AG08396 (cell line): ENCODE measurements at places on chromosomes 1 and 21.

DNA sequence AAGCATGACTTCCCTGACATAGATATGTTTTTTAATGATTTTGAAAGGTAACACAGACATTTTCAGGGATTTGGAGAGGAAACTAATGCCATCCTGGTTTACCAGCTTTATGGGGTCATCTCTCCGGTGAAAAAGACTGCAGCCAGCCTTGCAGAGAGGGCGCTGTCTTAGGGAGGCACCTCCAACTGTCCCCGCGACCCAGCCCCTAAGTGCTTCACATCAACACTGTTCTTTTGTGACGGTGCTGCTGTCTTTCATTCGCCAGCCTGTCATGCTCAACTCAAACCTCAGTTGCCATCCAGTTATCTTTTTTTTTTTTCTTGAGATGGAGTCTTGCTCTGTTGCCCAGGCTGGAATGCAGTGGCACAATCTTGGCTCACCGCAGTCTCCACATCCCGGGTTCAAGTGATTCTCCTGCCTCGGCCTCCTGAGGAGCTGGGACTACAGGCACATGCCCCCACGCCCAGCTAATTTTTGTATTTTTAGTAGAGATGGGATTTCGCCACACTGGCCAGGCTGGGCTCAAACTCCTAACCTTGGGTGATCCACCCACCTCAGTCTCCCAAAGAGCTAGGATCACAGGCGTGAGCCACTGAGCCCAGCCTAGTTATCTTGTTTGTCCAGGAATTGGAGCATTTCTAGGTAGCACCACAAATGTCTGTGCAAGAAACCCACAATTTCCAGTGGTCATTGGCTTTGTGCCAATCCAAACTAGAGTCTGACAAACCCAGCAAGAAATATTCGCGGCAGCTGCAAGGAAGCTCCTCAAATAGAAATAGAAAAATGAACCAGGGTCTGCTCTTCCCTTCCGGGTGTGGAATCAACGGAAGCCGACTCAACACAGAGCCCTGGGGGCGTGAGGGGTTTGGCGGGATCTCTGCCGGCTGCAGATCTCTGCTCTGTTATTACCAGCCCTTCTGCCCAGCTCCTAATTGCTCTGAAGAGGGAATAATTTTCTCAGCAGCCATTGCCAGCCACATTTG, 24.2 kb downstream of the PDE9A start:
- DNase-seq = no peak

- no peak for DNase-seq
Observed at GRCh38 chr1:228161362-228161761, 4.2 kb upstream of the IBA57 start.

DNA sequence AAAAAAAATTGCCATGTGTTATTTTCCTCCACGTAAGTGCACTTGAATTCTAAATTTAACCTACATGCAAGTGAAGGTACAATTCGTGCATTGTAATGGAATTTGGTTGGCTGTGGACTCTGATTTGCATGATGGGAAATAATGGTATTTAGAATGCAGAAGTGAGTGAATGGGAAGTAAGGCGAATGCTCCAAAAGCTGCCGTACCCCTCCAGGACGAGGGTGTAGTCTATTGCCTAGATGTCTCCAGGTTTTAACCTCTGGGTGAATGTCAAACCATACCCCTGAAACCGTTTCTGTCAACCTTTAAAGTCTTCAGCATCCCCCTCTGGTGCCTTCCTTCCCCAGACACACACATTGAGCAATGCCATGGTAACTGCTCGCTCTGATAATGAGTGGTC, 44.5 kb downstream of the KIAA0040 start:
- DNase-seq = no peak

DNA sequence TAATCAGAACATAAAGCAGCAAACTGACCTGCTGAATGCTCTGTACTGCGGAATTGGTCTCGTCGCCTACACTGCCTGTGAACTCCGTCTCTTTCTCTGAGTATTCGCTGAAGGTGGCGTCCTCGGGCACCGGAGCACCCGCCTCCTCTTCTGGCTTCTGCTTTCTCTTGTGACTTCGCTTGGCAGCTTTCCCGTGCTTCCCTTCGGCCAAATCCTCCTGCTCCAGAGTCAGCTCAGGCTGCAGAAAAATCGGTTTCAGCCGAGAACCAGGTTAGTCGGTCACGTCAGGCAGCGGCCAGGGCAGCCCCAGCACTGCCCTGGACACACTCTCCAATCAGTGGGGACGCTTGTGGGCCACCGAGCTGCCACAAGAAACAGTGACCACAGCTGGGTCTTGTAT, 35.8 kb upstream of the RIPK4 start:
- peak; percentile 46 for DNase-seq

GRCh38 chr21:38811257-38811656, 5.5 kb downstream of the ETS2 start:
- peak; percentile 65 for DNase-seq

GRCh38 chr1:157831968-157832626, 9.5 kb downstream of the CD5L start:
- no peak for DNase-seq

GRCh38 chr1:113929750-113930498, 800 bp downstream of the HIPK1 start:
- DNase-seq = peak; percentile 63

DNA sequence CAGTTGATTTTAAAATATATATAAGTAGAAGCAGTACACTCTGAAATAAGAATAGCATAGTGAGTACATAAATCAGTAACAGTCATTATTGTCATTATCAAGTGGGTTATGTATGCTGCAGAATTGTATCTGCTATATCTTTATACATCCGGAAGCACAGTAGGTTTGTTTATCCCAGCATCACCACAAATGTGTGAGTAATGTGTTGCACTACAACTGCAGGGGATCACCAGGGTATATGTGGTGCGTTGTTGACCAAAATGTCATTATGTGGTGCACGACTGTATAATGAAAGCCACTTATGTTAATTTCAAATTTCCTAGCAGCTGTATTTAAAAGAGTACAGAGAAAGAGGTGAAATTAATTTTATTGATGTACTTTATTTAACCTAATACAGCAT, 87.7 kb upstream of the GADD45A start:
- no peak for DNase-seq

GRCh38 chr21:18493422-18493821, 89.8 kb upstream of the TMPRSS15 start:
- no peak for DNase-seq

DNA sequence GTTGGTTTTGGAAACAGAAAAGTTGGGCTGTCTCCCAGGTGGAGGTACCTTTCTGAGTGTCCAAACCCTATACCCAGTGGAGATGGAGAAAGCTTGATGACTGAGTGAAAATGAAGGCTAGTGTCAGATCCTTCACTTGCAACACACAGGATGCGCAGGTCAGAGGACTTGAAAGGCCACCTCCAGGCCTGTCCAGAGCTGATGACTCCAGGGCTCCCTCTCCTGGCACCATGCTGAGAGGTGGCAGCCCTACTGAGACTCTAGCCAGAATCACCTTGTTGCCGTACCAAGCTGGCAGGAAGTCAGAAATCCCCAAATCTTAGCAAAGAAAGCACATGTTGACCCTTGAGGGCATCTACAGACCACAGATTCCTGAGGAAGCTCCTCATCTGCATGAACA, 16.4 kb downstream of the KNCN start:
- no peak for DNase-seq

DNA sequence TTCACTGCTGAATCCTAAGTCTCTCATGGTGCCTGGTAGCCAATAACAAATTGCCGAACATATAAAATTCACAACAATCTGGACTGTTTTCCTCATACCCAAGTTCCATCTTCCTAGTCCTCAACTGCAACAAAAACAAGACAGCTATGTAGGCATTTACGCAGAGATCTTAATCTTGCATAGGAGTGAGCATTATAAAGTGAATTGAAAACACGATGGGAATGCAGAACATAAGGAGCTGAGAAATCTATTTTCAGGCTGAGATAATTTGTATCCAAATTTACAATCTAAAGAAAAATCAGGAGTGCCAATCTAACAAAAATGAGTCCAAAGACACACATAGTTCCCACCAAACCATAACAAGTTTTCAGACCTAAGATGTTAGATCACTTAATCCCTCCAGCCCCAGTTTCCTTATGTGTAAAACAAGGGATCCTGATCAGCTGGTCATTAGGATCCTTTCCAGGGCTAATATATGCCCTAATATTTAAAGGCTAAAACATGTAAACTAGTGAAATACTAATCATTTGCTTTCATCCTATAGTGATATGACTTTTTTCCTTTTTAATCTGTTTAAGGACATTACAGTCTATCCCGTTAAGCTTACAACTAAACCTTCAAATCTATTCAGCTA, 1.9 kb downstream of the SLC16A1 start:
- DNase-seq = no peak

GRCh38 chr1:83626603-83627002, 372.3 kb downstream of the TTLL7 start:
- DNase-seq = no peak

DNA sequence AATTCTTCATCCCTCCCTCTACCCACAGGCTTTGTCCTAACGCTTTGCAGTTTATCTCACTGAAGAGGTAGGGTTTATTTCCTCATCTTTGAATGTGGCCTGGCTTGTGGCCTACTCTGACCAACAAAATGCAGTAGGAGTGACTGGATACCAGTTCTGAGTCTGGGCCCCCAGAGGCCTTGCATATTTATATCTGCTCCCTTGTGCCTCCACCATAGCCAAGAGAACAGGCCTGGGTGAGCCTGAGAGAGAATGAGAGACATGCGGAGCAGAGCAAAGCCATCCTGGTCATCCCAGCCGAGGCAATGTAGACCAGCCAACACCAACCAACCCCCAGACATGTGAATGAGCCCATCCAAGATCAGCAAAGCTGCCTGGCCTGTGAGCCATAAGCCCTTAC, 30.3 kb downstream of the SMIM12 start:
- no peak for DNase-seq

GRCh38 chr1:106722466-106722865, 334.0 kb upstream of the PRMT6 start:
- no peak for DNase-seq

- DNase-seq = no peak
Observed at GRCh38 chr21:29403922-29404538, 105.3 kb downstream of the BACH1 start.

DNA sequence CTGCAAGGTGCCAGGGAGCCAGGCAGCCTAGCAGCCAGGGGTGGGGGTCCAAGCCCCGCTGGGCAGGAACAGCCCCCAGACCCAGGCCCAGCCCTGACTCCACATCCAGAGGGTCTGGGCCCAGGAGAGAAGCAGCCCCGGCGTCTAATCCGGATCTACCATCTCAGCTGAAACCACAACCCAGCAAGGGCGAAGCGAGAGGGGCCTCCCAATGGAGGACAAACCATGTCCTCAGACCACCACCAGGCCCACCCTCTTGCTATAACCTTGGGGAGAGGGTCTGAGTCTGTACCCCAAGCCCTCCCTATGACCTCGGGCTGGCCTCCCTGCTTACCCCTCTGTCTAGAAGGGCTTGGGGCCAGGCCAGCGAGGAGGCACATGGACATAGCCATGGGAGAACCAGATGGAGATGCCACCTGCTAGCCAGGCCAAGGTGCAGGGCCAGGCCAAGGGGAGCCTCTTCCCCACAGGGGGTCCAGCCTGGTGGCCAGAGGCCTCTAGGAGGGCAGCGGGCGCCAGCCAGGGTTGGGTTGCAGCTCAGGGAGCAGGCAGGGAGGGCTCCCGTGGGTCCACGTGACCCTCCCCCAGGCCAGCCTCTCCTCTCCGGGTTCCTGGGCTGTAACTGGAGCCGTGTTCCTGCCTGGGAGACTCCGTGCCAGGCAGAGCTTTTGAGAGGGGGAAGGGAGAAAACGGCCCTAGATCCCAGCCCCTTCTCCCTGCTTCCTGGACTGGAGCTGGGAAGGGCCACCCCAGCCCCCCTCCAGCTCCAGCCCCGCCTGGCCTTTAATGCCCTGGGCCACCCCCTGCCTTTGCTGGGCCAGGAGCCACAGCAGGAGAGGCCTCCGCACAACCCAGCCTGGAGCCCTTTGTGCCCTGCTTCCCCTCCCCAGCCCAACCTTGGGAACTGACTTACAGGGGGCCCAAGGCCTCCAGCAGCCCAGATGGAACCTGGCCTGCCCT, 2.5 kb downstream of the WNT9A start:
- DNase-seq = no peak

GRCh38 chr1:101166583-101167120, 70.2 kb upstream of the S1PR1 start:
- DNase-seq = no peak

- no peak for DNase-seq
Observed at GRCh38 chr1:112770724-112771123, 55.6 kb upstream of the PPM1J start.

- DNase-seq = no peak
Observed at GRCh38 chr1:169090308-169090899, 16.1 kb upstream of the ATP1B1 start.

GRCh38 chr1:205470131-205470530, 14.3 kb upstream of the BLACAT1 start:
- DNase-seq = no peak

- DNase-seq = peak; percentile 72
Observed at GRCh38 chr1:9235096-9235459, 504 bp downstream of the H6PD start.

- DNase-seq = no peak
Observed at GRCh38 chr1:46394872-46395465, 852 bp downstream of the FAAH start.

DNA sequence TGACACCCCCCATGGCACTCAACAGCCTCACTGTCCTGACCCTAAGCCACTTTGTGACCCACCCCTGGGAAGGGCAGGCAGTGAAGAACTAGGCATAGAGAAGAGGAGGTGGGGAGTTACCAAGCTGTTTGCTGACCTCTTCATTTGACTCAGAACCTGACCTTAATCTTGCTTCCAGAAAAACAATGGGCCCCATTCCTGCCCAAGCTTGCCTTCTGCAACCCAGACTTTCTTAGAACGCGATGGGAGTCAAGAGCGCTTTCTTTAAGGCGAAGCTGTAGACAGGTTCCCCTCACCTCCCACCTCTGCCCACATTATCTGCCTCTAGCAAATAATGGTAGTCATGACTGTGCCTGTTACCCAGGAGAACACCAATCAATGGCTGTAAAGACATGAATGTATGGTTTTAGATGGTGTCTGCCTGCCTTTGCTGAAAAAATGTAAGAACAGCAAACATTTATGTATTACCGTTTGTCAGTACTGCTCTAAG, 8.2 kb upstream of the CBR3 start:
- DNase-seq = no peak

GRCh38 chr1:41345434-41346075, 15.7 kb upstream of the FOXO6 start:
- DNase-seq = no peak

GRCh38 chr1:156656806-156657740, 15.2 kb downstream of the BCAN start:
- peak; percentile 91 for DNase-seq
